ENCODE measurements at places on chromosomes 4 and X.

- DNase-seq, result no peak
These were observed 952.9 kb downstream of the FAT4 start for GRCh38 chr4:126267689-126268088.

- DNase-seq, result no peak
These were observed 6.2 kb downstream of the NR0B1 start for GRCh38 chrX:30302956-30303355.

GRCh38 chr4:98318521-98318920, 57.3 kb downstream of the RAP1GDS1 start:
- DNase-seq, result no peak

DNA sequence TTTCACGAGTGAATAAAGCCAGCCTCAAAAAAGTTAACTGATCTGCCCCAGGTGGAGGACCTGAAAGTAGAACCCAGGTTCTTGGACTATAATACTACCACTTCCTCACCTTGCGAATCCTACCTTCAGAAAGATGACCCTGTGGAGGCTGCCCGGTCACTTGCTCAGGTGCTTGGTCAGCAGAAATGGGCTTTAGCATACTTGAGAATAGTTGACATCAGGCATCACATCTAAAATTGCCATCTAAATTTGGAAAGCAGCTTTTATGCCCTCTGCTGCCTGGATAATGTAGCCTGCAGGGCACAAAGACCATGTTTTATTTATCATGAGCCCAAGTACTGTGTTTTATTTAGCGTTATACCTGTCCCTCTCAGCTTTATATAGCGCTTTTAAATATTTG, 3.0 kb downstream of the BCLAF3 start:
- no peak for DNase-seq

- no peak for DNase-seq
These were observed 198.6 kb upstream of the AGA start for GRCh38 chr4:177640864-177641263.

- no peak for DNase-seq
These were observed 1216.3 kb upstream of the ADGRL3 start for GRCh38 chr4:59983852-59984251.

DNA sequence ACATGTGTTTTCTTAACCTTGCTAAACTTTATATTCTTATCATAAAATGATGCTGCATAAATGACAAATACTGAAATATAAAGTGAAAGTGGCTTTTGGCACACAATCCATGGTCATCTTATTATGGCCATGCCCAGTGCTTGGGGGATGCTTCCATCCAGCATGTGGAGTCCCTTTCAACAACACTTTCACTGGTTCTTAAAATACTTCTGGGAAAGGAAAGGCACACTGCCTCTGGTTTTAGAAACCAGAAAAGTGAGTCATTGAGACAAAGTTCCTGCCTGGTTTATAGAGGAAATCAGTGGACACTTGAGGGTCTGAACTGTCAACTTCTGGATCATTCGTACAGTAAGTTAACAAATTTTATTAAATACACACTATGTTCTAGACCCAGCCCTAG, 248.0 kb upstream of the ADAMTS3 start:
- no peak for DNase-seq

DNA sequence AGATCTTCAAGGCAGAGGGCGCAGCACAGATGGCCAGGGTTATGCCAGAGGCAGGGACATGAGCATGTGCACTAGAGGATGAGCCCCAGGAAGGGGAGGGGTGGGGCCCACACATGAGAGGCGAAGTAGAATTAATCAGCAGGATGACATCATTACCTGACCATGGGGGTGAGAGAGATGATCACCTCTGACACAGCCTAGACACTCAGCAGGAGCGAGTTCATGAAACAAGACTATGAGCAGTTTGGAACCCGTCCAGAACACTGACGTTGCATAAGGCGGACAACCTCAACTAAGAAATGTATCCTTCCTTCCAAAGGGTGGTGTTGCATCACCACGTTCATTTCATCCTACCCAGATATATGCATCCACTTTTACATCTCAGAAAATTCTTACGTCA, 446.7 kb upstream of the TENM3 start:
- DNase-seq, result no peak

- no peak for DNase-seq
These were observed 20.8 kb downstream of the NAT8L start for GRCh38 chr4:2079926-2080325.

- DNase-seq, result no peak
These were observed 124.9 kb downstream of the POU4F2 start for GRCh38 chr4:146763560-146763959.

GRCh38 chrX:108064001-108064400, 19.1 kb downstream of the VSIG1 start:
- no peak for DNase-seq

DNA sequence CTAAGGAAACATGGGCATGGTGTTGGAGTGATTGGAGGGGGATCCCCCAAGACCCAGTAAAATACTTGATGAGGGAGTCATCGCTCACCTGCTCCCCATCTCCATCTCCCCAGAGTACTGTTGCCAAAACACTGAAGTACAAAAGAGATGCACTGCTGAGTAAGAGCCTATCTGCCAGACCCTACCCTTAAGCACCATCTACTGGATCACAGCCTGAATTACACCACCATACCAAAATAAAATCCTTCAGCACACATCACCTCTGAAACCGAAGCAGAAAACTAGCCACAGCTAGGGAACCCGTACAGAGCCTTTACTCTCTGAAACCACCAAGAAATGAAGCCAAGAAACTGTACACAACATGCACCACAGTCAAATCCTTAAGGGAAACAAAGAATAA, 466.3 kb upstream of the ACTRT1 start:
- DNase-seq, result no peak

- no peak for DNase-seq
These were observed 147.5 kb upstream of the FUNDC1 start for GRCh38 chrX:44690129-44690528.

GRCh38 chr4:3784454-3785291, 18.5 kb downstream of the ADRA2C start:
- DNase-seq, result no peak

DNA sequence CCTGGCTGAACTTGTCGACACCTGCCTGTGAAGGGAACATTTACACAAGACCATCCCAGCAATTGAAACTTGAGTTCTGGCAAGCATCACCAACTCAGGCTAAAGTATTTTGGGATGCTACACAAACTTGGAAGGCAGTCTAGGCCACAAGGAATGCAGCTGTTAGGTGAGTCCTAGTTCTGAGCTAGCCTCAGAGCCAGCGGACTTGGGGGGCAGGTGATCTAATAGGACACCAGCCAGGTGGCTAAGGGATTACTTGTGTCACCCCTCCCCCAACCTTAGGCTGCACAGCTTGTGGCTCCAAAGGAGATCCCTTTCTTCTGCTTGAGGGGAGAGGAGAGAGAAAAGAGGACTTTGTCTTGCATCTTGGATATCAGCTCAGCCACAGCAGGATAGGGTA, 62.3 kb upstream of the DKK2 start:
- no peak for DNase-seq

GRCh38 chr4:89518259-89518658, 210.7 kb upstream of the GPRIN3 start:
- no peak for DNase-seq

- DNase-seq, result no peak
These were observed 28.6 kb downstream of the SLC16A2 start for GRCh38 chrX:74449937-74450330.

DNA sequence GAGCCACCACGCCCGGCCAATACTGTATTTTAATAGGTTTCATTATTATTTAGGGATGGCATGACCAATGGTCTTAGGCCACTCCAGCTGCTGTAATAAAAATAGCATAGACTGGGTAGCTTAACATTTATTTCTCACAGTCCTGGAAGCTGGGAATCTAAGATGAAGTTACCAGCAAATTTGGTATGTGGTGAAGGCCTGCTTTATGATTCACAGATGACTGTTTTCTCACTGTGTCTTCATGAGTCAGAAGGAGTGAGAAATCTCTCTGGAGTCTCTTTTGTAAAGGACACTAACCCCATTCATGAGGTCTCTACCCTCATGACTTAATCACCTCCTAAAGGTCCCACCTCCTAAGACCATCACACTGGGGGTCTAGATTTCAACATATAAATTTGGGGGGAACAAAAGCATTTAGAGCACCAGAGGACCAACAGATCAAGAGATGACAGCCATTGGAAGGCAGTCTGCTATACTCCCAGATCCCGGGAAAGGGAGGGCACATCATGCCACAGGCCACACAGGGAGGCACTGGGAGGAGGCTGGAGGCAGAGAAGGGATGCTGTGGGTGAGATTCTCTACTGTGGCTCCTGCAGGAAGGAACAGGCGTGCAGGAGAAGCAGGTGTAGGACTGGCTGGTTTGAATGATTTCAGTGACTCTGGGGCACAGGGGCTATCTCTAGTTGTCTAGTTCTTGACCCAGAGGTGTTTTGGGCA, 335.8 kb upstream of the SFRP2 start:
- DNase-seq, result no peak

GRCh38 chr4:172826861-172827260, 341.8 kb upstream of the GALNT7 start:
- DNase-seq, result no peak

- DNase-seq, result no peak
These were observed 1257.2 kb downstream of the ADGRL3 start for GRCh38 chr4:62457356-62457755.

- peak; percentile 56 for DNase-seq
These were observed 12.6 kb downstream of the RUFY3 start for GRCh38 chr4:70734168-70734954.

- no peak for DNase-seq
These were observed 6.6 kb downstream of the MID1IP1 start for GRCh38 chrX:38807873-38808272.

GRCh38 chr4:155526452-155527169, 140.0 kb upstream of the GUCY1A1 start:
- no peak for DNase-seq

GRCh38 chrX:103464072-103464773, 55.1 kb downstream of the RAB40A start:
- DNase-seq, result no peak

- DNase-seq, result no peak
These were observed 143.8 kb downstream of the ACTRT1 start for GRCh38 chrX:127908384-127908783.

DNA sequence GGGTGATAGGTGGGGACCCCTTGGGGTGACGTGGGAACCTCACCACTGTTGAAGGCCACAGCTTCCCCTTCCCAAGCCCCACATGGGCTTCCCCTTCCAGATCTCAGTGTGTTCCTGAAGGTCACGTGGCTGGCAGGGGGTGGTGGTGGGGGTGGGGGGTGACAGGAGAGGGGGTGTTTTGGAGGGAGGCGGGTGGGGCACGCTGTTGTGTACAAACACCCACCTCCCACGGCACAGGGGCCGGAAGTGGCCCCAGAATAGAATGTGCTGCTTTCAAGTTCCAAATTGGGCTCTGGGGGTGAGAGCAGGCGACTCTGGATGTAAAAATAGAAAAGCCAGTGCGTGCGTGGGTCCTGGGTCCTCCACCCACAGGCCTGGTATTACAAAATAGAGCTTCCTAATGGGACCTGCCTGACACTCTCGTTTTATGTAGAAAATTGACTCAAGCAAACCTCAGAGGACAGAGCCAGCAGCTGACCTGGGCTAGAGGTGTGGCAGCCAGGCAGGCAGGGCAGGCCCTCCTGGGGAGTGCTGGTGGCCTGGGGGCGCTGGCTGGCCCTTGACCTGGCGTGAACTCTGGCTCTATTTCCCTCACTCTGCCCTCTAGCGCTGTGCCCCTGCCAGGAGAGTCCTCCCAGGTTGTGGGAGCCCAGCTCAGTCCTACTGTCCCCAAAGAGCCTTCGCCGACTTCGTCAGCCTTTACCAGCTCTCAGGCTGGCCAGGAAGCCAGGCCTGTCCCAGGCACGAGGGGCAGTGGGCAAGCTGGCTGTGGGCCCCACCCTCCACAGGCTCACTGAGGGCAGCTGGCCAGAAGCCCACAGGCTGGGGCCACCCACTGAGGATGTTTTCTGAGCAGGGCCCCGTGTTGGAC, 5.4 kb upstream of the SH3BP2 start:
- no peak for DNase-seq

GRCh38 chr4:123102897-123103471, 180.6 kb upstream of the NUDT6 start:
- no peak for DNase-seq

DNA sequence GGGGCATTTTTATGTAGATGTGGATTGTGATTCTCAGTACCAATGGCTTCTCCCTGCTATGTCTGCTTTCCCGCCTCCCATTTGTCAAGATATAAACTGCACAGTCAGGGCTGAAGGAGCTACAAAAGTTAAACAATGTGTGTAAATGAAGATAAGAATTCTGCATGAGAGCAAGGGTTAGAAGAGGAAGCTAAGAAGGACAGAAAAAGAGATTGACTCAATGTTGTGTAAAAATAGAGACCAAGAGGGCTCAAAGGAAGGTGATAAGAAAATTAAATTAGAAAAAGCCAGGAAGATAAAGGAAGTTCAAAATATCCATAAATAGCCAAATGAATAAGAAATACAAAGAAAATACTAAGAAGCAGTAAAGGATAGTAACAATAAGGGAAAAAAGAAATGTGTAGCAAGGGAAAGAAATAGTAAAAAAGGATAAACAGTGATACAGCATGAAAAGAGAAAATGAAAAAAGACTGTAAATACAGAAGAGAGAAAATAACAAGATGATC, 82.5 kb downstream of the AMELX start:
- no peak for DNase-seq

- no peak for DNase-seq
These were observed 92.3 kb downstream of the DIAPH2 start for GRCh38 chrX:96776966-96777365.

DNA sequence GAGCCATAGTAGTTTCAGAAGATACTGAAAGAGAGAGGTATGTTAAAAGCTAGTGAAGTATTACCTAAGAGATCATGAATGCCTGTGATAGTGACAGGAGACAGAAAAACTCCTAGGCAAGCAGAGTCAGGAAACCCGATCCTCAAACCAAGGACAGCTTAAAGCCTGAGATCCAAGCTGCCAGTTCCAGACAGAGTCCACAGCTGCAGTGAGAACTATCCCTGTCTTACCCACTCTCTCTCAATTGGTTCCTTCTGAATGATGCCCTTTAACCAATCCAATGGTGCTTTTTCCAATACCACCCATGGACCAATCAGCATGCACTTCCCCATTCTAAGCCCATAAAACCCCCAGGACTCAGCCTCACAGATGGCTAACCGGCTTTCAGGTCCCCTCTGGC, 90.4 kb upstream of the PCDH10 start:
- DNase-seq, result no peak

DNA sequence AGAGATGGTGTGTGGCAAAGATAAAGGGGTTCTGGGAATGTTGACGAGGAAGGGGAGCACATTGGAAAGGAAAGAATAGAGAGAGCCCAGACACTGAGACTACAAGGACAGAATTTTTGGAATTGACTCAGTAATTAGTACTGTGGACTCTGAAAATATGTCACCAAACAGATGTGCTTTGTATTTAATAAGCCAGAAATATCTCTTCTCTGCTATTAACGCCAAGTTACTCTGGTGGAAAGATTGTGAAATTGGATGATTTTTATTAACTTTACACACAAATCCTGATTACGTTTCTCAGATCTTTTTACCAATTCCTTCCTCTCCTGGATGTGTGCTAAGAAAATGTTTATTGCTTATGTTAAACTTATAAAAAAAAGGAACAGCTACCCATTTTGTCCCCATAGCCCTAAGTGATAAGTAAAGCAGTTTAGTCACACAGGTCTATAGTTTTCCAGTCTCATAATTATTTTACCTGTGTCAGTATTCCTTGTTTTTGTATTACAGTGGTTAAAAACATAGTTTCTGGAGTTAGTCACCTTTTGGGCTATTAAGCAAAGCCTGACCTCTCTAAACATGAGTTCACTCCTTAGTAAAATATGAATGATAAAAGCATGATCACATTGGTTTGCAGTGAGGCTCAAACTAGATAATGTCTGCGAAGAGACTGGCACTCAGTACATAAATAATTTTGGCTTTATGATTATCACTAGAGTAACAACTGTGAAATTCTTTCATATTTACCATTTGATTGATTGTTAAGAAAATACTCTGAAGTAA, 1068.3 kb downstream of the STIM2 start:
- DNase-seq, result no peak

GRCh38 chrX:101602077-101602476, 15.7 kb downstream of the ARMCX6 start:
- DNase-seq, result no peak
